ENCODE measurements at places on chromosomes 5 and 9.

DNA sequence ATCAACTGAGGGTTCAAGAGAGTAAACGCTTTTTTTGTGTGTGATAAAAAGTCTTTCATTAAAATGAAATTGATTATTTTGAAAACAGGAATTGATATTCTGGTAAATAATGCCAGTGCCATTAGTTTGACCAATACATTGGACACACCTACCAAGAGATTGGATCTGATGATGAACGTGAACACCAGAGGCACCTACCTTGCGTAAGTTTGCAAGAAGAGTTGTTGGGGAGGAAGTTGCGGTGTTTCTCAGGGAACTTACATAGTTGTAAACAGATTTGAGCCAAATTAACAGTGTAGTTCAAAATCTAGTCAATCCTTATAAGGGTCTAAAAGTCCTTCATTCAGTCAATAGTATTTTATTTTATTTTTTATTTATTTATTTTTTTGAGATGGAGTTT, 28.9 kb downstream of the HSDL2 start:
- H3K4me1 ChIP-seq = no peaks in the 10 kb centered on the region
- no peak for DNase-seq
- no peaks in the 10 kb centered on the region for H3K36me3 ChIP-seq
- no peak overlapping the region for H3K4me3 ChIP-seq

DNA sequence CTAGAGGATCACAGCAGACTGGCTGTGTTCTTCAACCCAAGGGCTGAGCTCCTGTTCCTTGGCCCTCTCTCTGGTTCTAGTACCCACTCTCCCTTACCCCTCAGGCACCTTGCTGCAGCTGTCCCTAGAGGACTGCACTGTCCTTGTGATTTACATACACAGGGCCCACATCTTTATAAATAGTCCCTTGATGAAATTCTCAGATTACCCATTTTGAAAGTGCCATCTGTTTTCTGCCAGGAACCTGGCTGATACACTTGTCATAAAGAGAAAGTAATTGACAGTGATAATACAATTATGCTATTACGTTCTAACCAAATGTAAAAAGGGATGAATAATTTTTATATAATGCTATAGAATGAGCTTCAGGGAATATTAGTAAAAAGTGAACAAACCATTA, 16.5 kb upstream of the SPARC start:
- H3K4me1 ChIP-seq = peaks cover 3% of the 10 kb centered on the region
- H3K4me3 ChIP-seq = no peak overlapping the region
- no peaks in the 10 kb centered on the region for H3K27me3 ChIP-seq
- no peak for DNase-seq

DNA sequence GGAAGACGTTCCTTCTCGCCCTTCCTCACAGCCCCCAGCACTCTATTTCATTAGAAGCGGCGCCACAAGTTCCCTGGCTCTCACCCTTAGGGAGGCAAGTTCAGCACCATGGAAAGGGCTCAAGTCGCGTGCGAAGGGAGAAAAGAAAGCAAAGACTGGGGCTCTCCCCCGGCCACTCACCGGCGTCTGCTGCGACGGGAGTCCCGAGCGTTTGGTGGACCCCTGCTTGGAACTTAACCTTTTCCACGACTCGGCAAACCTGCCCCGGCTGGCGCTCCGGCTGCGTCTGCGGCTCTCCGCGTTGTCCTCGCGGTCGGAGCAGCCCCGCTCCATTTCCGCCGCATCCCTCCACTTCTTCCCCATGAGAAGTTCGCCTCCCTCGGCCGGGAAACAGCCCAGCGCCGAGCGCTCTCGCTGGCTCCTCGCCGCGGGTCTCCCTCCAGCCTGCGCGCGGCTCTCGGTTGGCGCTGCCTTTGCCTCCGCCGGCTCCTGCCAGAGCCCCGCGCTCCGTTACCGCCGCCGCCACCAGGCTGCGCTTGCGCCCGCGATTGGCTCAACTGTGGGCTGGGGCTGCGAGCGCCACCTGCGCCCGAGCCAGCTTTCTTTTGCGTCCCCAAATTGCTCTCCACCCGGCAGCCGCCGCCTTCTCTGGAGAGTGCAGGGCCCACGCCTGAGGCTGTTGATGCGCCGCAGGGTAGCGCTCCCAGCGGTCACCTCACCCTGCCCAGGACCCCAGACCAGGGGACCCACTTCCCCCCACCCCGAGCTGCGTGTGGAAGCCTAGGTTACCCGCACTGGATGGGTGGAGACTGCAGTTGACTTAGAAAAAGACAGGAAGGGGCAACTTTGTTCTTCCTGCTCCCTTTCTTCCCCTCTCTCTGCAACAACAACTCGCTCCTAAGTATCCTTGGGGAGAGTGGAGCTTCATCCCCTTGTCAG, 321.6 kb downstream of the CEMIP2 start:
- no peaks in the 10 kb centered on the region for H3K36me3 ChIP-seq
- H3K27ac ChIP-seq = no peak overlapping the region
- no peaks in the 10 kb centered on the region for H3K27me3 ChIP-seq
- DNase-seq = no peak
- H3K4me1 ChIP-seq = no peaks in the 10 kb centered on the region
- no peak overlapping the region for H3K4me3 ChIP-seq

DNA sequence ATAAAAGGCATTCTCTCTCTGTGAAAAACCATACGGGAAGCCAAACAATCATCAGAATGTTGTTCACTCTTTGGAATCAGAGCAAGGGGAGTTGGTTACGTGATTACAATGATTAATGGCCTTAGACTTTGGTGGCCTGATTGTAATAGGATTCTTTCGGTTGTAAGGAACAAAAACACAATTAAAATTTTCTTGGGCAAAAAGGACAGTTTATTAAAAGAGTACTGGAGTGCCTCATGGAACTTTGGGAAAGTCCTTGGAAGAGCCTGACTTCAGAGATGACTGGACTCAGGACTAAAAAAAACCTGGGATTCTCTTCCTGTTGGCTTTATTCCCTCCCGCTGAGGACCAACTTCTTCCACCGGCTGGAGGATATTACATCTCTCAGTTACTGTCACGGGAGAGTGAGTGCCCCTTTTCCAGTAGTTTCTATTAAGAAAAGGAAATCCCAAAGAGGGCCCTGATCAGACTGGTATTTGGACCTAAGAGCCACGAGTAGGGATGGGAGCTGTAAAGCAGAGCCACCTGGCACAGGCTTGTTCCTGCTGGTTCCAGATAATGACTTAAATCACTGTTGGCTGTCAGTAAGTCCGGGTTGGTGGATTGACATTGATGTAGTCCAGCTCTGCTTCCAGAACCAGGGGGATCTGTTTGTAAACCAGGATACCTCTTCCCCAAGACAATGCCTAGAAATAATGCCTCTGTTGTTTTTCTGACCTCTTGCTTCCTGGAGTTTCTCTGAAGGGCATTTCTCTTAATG, 53.9 kb downstream of the CFAP95 start:
- H3K4me3 ChIP-seq = no peak overlapping the region
- no peaks in the 10 kb centered on the region for H3K27me3 ChIP-seq
- H3K27ac ChIP-seq = peak overlapping the region; percentile 15
- H3K36me3 ChIP-seq = no peaks in the 10 kb centered on the region
- no peaks in the 10 kb centered on the region for H3K4me1 ChIP-seq

- peak overlapping the region; percentile 74 for H3K27ac ChIP-seq
- no peaks in the 10 kb centered on the region for H3K4me1 ChIP-seq
- H3K4me3 ChIP-seq = peak overlapping the region; percentile 10
- DNase-seq = peak; percentile 76
Measured at GRCh38 chr5:42950456-42951292, 89.4 kb downstream of the ANXA2R start.

DNA sequence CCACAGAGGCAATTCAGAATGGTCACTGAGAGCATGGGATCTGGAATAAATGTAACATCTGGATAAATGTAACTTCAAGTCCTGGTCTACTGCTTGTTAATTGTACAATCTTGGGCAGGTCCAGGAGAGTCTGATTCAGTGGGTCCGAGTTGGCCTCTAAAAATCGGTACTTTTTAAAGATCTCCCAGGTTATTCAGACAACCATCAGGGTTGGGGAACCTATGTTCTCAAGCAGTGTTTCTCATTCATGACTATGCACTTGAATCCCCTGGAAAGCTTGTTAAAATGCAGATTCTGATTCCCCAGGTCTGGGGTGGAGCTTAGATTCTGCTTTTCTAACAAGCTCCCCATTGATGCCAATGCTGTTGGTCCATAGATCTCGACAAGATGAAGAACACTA, 14.8 kb downstream of the ANXA1 start:
- H3K4me1 ChIP-seq = no peaks in the 10 kb centered on the region
- H3K27me3 ChIP-seq = no peaks in the 10 kb centered on the region
- no peak overlapping the region for H3K27ac ChIP-seq
- H3K4me3 ChIP-seq = no peak overlapping the region

DNA sequence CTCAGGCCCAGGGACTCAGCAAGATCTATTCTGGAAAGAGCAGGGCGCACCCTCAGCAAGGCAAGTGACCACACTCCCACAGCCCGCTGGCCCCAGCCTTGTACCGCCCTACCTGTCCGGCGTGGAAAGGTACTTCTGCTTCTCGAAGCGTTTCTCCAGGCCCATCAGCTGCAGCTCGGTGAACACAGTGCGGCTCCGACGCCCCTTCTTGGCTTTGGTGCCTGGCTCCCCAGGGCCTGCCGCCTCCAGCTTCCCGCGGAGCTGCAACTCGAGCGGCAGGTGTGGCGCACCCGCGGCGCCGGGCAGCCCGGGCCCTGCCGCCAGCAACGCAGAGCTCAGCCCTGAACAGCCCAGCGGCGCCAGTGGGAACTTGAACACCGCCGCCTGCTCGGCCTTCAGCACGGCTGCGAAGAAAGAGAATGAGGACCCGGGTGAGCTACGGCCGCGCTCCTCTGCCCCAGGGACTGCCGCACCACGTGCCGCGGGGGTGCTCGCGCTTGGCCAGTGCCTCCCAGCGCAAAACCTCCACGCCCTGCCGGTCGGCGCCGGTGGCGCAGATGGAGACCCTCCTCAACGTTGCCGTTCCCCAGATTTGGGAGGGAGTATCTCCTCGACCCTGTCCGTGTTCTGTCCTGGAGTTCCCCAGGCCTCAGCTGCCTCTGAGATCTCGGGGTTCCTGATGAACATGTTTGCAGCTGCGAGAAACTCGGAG, 2.2 kb downstream of the BARX1 start:
- no peak for DNase-seq
- no peak overlapping the region for H3K4me3 ChIP-seq
- H3K27me3 ChIP-seq = peaks cover 51% of the 10 kb centered on the region

DNA sequence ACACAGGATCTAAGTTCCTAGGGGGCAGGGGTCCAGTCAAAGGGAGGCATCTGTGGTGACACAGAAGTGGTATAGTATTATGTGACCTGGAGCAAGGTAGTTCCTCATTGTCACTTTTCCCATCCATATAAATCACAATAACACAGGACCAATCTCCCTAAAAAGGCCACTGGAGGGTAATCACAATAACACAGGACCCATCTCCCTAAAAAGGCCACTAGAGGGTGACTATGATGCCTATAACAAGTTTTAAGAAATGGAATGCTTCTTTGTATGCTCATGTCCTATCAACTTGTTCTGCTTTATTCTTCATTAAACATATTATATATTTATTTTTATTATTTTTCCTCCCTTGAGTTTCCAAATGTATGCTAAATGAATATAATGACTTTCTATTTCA, 254.6 kb downstream of the ASTN2 start:
- no peaks in the 10 kb centered on the region for H3K36me3 ChIP-seq
- no peak overlapping the region for H3K27ac ChIP-seq
- no peaks in the 10 kb centered on the region for H3K27me3 ChIP-seq
- H3K4me1 ChIP-seq = no peaks in the 10 kb centered on the region
- no peak overlapping the region for H3K4me3 ChIP-seq

GRCh38 chr9:82418334-82418733, 429.8 kb downstream of the SPATA31D1 start:
- H3K27me3 ChIP-seq = no peaks in the 10 kb centered on the region
- no peak overlapping the region for H3K27ac ChIP-seq
- no peak overlapping the region for H3K4me3 ChIP-seq
- no peak for DNase-seq
- no peaks in the 10 kb centered on the region for H3K36me3 ChIP-seq

DNA sequence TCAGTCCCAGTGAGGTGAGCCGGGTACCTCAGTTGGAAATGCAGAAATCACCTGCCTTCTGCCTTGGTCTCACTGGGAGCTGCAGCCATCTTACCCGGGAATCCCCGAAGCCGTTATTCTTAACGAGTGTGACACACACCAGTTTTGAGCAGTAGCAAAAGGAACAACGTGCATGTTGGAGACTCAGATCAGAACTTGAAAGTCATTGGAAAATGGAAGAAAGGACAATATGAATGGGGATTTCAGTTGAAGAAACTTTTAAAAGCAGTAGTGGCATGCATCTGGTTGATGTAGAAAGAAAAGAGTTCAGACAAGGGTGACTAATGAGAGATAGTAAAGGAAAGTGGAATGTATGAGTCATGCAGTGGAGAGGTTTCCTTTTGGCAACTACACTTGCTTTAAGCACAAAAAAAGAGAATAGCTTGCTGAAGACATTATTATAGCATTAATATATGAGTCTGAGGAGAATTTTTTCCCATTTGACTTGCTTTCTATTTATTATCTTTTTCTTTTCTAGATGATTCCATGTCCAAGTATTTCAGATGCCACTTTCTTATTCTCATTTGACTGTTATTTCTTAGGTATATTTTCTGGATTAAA, 44.4 kb upstream of the ANKDD1B start:
- H3K27me3 ChIP-seq = no peaks in the 10 kb centered on the region
- no peak overlapping the region for H3K4me3 ChIP-seq
- peaks cover 8% of the 10 kb centered on the region for H3K4me1 ChIP-seq
- no peaks in the 10 kb centered on the region for H3K36me3 ChIP-seq
- H3K27ac ChIP-seq = peak overlapping the region; percentile 70

- peak overlapping the region; percentile 94 for H3K27ac ChIP-seq
- no peaks in the 10 kb centered on the region for H3K36me3 ChIP-seq
- no peaks in the 10 kb centered on the region for H3K27me3 ChIP-seq
- peaks cover 34% of the 10 kb centered on the region for H3K4me1 ChIP-seq
Measured at GRCh38 chr5:150645070-150645700, 4.7 kb downstream of the SYNPO start.

- H3K36me3 ChIP-seq = no peaks in the 10 kb centered on the region
- H3K4me1 ChIP-seq = no peaks in the 10 kb centered on the region
- peaks cover 12% of the 10 kb centered on the region for H3K27me3 ChIP-seq
- no peak overlapping the region for H3K27ac ChIP-seq
- no peak for DNase-seq
Measured at GRCh38 chr5:123223921-123224320, 134.9 kb downstream of the PRDM6 start.

- H3K36me3 ChIP-seq = no peaks in the 10 kb centered on the region
- H3K27ac ChIP-seq = peak overlapping the region; percentile 90
Measured at GRCh38 chr9:136544548-136544963, 1.3 kb downstream of the NOTCH1 start.

- no peak overlapping the region for H3K4me3 ChIP-seq
- no peaks in the 10 kb centered on the region for H3K36me3 ChIP-seq
- H3K27ac ChIP-seq = no peak overlapping the region
- H3K4me1 ChIP-seq = no peaks in the 10 kb centered on the region
- no peak for DNase-seq
- H3K27me3 ChIP-seq = no peaks in the 10 kb centered on the region
Measured at GRCh38 chr5:34957321-34957720, 28.0 kb downstream of the DNAJC21 start.

DNA sequence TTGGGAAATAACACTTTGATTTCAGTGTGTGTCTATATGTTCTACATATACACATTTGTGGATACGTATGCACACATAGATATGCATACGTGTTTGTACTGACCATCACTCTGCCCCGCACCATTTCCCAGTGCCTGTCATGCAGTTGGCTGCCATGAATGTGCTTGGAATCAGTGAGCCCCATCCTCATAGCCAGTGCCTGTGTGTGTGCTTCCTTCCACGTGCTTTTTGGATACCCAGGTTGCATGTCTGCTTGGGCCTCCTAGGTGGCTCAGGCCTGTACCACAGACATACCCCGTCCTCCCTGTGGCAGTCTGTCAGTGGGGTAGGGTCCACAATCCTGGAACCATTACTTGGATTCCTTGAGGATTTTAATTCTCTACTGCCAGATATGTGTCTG, 243.6 kb downstream of the FANCC start:
- H3K4me1 ChIP-seq = peaks cover 30% of the 10 kb centered on the region
- H3K27me3 ChIP-seq = no peaks in the 10 kb centered on the region
- no peaks in the 10 kb centered on the region for H3K36me3 ChIP-seq
- no peak overlapping the region for H3K4me3 ChIP-seq
- DNase-seq = no peak
